ENCODE measurements at places on chromosomes 5 and 9.

DNA sequence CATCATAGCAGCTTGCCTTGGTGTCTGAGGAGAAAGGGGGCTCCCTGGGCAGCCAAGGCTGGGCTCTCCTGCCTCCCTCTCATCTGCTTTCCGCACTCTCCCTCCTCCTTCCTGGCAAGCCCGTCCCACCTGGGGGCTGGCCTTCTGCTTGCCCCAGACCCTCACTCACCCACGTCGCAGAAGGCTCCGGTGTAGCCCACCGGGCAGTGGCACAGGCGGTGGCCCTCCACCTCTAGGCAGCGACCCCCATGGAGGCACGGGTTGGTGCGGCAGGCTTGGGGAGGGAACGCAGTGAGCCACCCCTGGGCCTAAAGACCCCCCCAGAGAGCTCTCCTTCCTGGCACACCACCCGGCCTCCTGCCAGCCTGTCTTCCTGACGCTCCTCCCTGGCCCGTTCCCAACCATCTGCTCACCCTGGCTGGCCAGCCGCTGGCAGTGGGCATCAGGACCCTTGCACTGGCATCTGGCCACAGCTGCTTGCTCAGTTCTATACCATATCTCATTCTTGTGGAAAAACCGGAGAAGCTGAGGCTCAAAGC lies 4.2 kb upstream of the PFN3 start:
- DNase-seq, result no peak

DNA sequence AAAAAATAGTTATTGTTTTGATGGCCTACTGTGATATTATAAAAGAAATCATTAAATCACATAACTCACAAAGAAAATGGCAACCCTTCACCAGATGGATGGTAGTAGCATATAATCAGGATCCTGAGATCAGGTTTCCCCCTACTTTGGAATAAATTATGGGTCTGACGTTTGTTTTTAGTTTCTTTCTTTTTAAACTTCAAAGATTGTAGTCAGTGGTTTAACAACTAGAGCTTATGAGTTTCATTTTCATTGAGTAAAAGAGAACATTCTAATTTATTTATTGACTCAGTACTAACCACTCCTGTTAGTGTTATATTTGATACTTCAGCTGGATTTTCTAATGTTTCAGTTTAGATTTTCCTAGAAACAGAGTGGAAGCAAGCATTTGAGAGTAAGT lies 218.0 kb upstream of the PCSK5 start:
- no peak for DNase-seq

DNA sequence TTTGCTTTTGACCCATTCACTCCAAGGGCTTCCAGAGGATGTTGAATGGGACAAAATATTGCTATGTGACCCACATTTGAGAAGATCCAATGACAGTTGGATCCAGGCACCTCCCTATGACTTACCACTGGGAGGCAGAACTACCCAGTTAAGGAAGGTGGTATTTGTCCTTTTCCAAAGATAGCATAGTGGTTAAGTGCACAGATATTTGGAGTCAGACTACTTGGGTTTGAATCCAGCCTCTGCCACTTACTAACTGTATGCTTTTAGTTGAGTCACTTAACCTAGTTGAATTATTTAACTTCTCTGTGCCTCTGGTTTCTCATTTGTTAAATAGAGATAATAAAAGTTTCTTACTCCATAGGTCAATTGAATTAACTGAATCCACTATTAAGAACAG lies 74.5 kb upstream of the PALM2AKAP2 start:
- DNase-seq, result peak; percentile 32

GRCh38 chr5:32990593-32991420 lies 279.7 kb downstream of the NPR3 start:
- DNase-seq, result no peak

Data from HCT116 (cell line).